Naive thymus-derived CD4-positive, alpha-beta T cell (primary cell): ENCODE measurements at places on chromosomes 12 and 14.

DNA sequence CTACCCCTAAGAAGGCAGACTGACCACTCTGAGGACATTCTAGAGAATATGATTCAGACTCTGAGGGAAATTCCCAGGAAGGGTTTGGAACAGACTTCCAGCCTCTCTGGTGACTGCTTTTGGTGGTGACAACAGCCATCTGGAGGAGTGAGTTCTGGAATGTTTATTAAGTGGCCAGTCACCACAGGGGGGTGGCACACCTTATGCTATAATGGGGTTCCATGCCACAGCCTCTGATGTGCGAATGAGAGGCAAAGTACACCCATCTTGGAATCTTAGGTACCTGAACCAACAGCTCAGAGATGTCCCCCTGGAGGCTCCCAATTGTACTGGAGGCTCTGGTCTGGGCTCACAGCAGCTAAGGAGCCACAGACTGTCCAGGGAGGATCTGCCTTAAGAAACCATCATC, 9.5 kb upstream of the TINF2 start:
- no peak for DNase-seq

DNA sequence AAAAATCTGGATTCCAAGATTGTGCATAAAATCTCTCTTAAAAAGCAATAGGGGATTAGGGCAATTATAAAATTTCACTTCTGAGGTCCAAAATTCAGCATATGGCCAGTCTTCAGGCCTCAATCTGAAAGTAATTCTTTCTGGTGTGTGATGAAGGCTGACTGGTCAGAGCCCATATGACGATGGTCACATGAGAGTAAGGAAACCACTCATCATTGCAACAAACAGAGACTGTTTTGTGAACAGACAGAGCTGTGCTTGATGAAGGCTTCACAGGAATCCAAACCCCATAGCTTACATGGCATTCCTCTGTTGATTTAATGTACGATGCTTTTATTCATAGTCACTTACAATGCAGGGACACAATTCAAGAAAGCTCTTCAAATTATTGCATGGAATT, 238.1 kb downstream of the APAF1 start:
- DNase-seq: no peak

DNA sequence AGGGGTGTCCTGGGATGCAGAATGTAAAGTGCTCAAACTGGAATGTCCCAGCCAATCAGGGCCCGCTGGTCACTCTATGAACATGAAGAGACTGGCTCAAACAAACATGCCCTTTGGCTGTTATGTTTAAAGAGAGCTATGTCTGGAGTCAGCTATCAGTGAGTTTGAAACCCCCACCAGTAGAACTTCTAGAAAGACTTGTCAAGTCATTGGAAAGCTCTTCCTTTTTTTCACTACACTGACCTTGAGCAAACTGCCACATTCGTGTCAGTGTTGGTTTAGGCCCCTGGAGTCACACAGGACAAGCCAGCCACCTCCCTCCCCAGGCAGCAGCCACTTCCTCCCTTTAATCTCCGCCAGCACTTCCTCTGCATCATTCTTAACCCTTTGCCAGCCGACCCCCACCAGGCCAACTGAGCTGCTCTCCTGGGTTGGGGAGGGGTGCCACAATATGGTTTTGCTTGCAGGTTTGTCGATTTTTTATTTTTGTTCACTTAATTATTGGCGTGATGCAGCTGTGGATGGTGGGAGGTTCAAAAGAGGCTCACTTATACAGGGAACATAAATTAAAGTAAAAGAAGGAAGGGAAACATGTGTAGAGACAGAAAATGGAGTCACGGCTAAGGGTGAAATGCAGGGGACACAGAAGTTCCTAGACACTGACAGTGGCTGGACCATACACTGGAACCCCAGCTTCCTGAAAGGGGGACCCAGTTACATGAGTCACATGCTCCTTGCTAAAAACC, 25.3 kb downstream of the CMKLR1 start:
- no peak for DNase-seq

- no peak for DNase-seq
Measured at GRCh38 chr12:12684375-12685106, 11.4 kb downstream of the GPR19 start.

GRCh38 chr14:69355154-69355597, 42.9 kb downstream of the ERH start:
- no peak for DNase-seq

GRCh38 chr12:116698116-116698515, 39.8 kb downstream of the SPRING1 start:
- DNase-seq: no peak

GRCh38 chr14:105486163-105486973, at the start of gene CRIP1:
CRIP1 (plus strand) TSS chr14:105486886; CDS start chr14:105487260, 374 bp downstream.
- no peak for DNase-seq

GRCh38 chr12:91380631-91381030, 198.0 kb upstream of the DCN start:
- no peak for DNase-seq

- no peak for DNase-seq
Measured at GRCh38 chr12:116241157-116241759, 36.2 kb downstream of the MED13L start.

DNA sequence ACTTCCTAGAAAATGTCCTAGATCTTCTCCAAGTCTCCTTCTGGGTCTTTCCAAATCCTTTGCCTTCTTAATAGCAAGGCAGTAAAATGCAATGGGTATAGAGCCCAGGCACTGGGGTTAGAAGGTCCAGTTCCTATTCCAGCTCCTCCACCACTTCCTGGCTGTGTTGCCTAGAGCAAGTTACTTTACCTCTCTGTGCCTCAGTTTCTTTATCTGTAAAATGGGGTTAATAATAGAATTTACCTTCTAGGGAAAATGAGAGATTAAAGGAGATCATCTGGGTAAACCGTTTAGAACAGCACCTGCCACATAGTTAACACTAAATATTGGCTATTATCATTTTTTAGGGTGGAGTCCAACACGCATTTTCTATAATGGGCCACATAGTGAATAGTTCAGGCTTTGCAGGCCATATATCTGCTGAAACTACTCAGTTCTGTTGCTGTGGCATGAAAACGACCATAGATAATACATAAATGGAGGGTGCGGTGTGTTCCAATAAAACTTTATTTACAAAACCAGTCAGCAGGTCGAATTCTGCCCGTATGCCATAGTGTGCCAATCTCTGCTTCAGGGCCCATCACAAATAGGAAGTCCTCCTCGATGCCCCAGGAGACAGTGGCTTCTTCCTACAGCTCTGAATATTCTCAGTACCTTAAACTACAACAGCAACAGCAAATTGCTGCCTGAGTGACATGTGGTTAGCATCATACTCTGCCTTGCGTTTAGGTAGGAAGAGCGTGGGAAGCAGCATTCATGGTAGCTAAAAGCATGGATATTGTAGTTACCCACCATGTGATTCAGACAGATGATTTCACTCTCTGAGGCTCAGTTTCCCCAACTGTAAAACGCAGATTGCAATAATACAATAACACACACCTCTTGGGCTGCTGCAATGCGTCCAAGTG, 60.9 kb downstream of the SVOP start:
- no peak for DNase-seq

- no peak for DNase-seq
Measured at GRCh38 chr12:120755269-120755668, 29.6 kb downstream of the ACADS start.

DNA sequence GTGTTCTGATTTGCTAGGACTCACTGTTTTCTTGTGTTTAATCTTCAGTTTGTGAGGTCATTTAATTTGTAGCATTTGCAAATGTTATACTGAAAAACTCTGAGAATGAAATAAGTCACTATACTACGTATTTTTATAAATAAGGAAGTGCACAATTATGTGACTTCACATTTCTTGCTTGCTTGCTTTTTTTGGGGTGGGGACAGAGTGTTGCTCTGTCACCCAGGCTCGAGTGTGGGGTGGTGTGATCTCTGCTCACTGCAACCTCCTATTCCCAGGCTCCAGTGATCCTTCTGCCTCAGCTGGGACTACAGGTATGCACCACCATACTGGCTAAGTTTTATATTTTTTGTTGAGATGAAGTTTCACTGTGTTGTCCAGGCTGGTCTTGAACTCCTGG, 32.7 kb downstream of the RBM25 start:
- no peak for DNase-seq
